Activated naive CD4-positive, alpha-beta T cell treated with anti-CD3 and anti-CD28 coated beads, Interleukin-2, amount 10 ng/mL, durations not matched to agents 7 days and 5 days (primary cell): ENCODE measurements at places on chromosomes 13 and 19.
A peak's percentile ranks its signal among the peaks of the same experiment; 100 is the strongest.

DNA sequence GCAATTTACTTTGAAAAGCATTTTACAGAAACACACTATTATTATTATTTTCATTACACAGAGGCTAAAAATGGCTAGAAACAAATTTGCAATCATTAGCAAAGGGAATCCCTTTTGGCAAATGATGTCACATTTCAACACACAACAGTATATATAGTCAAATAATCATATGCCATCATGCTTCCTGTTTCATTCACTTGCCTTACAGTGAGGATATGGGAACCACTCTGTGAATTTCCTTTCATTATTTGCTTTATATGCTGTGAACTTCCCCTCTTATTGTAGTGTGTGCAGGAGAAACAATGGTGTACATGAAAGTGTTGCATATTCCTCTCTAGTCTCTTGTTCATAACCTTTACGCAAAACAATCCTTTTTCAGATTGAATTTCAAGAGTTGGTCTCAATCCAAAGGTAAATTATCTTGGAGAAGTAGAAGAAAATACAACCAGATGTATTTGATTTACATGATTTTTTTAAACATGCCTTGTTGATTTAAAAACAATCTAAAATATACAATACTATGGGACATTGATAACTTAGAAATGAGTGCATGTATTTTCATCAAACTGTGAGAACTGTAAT is 657.3 kb downstream of the EFNB2 start:
- no peak for DNase-seq

DNA sequence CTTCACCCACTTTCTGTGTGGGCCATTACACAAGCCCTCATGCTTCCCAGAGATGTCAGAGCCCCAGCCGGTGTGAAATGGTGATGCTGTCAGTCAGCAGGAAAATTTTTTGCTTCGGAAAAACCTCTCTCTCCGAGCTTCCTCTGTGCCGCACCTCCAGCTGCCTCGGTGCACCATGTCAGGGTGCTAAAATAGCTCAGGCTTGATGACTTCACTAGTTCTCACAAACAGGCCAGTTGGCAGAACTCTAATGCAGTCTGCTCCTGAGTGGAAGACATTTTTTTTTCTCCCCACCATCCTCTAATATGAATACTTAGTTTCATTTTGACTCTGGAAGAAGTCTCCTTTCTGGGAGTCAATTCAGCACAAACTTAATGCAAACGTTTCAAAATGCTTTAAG is 71.3 kb downstream of the KLF12 start:
- DNase-seq: peak; percentile 40

DNA sequence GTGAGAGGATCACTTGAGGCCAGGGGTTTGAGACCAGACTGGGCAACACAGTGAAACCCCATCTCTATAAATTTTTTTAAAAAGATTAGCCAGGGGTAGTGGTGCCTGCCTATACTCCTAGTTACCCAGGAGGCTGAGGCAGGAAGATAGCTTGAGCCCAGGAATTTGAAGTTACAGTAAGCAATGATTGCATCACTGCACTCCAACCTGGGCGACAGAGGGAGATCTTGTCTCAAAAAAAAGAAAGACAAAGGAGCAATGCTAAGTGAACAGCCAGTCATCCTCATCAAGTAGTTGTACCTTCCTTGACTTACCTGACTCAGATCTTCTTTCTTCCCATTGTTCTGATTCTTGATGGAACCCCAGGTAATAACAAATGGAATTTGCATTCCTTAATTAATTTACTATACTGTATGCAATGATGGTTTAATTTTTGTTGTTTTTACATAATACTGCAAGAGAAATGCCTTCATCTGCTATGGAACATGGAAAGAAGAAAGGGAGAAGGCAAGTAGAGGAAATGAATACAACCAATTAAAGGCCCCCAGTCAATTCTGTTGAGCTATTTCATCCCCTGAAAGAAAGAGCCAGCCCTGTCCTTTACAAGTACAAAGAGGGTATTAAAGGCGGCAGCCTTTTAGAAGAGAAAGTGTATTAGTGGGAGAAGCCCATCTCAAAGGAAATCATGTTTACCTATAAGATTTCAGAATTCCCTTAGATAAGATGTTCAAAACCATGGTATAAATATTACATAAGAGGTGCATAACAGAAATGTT is 316.7 kb downstream of the DIAPH3 start:
- no peak for DNase-seq

- DNase-seq: no peak
Measured at GRCh38 chr13:35518337-35518946, 42.0 kb upstream of the MAB21L1 start.

GRCh38 chr19:5809053-5809452 is 4.2 kb downstream of the NRTN start:
- DNase-seq: no peak

DNA sequence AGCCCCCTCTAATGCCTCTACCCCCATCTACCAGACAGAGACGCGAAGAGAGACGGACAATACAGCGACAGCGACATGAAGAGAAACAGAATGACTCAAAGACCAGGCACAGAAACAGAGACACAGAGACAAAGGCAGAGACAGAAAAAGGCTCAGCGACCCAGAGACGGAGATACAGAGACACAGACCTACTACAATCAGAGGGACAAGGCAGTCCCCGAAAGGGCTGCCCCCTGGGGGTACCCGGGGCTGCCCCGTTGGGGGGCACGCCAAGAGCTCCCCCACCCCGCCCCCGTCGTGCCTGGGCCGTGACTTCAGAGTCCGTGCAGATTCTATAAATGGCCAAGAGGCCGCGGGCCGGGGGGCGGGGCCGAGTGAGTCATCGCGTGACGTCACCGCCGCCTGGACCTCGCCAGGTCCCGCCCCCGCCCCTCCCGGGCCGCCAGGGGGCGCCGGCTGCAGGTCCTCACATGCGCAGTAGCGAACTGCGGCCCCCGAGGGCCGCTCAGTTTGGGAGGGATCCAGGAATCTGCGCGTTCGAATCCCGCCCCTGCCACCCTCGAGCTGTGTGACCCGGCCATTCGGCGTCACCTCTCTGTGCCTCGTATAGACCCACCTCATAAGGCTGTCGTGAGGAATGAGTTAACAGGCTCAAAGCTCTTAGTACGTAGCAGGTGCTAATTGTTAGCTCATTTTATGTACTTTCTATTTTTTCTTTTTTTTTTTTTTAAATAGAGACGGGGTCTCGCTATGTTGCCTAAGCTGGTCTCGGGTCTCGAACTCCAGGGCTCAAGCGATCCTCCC is 2.7 kb upstream of the CNN1 start:
- peak; percentile 85 for DNase-seq

DNA sequence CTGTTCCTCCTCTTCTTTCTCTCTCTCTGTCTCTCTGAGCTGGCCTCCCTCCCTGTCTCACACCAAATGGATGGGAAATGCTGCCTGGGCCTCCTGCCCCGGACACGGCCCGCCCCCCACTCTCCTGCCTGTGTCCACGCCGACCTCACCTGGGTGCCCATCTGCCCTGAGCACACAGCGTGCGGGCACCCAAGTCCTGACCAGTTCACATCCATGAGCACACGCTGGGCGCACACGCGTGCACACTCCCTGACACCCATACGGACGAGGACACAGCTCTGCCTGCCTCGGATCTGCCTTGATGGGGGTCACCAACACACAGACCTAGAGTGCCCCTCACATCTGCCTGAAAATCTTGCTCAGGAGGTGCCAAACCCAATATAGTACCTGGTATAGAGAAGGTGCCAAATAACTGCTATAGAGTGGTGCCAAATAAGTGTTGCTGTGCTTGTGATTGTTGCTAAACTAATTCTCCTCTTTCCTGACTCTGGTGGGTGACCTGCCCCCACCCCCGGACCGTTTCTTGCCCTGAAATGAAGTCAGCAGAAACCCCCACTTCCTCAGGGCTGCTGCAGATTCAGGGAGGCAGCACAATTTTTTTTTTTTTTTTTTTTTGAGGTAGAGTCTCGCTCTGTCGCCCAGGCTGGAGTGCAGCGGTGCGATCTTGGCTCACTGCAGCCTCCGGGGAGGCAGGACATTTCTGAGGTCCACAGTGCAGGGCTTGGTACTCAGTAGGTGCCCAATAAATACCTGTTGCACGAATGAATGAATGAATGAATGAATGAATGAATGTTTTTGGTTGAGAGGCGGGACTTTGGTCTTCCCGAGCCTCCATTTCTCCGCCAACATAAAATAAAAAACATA is 4.6 kb downstream of the NFIC start:
- DNase-seq: no peak

- no peak for DNase-seq
Measured at GRCh38 chr13:97005625-97006262, 11.5 kb upstream of the OXGR1 start.

GRCh38 chr19:47545061-47545948 is 27.6 kb downstream of the ZNF541 start:
- DNase-seq: no peak

DNA sequence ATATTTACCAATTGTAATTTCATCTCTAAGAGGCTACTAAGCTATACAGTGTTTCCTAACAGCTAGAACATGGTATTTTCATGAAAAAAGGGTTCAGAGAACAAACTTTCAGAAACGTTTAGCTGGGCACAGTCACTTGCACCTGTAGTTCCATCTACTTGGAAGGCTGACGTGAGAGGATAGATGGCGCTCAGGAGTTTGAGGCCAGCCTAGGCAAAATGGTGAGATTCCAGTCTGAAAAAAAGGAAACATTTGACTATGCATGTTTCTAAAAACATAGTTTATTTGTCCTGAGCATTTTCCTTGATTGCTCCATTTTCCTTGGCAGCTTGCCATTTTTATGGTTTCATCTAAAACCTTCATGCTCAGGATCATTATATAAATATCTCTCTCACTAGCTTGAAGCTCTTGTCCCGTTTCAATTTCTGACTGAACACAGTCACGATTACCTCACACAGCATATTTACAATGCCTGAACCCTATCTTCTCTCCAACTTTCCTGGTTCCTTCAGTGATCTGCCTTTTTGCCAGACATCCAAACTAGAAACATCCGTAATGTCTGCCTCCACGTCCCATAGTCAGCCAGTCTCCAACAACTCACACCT is 200.8 kb downstream of the RGCC start:
- DNase-seq: no peak

DNA sequence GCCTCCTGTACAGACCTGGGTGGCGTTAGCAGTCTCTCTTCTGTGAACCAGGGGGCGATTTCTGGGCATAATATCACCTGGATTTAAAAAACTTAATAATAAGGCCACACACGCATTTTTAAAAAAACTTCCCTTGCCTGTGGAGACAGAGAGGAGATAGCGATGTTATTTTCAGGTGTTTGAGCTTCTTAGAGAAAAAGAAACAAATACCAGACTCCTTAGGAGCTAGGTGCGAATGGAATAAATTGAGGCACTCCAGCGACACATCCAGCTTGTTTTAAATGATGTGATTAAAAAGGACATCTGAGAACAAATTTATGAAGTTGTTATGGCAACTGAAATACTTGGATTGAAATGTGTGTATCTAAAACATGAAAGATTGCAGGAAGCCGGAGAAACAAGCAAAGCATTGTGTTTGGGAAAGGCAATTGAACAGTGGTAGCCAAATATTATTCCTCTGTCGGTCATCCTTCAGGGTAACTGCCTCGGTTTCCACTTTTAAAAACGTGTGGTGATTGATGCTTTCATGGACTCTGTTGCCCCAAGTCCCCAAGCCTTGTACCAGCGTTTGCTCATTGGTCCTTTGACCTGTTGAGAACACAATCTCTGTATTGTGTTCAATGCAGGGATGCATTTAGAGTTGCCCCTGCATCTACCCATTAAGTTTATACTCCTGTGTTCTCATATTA is 158.7 kb downstream of the TM9SF2 start:
- DNase-seq: no peak

DNA sequence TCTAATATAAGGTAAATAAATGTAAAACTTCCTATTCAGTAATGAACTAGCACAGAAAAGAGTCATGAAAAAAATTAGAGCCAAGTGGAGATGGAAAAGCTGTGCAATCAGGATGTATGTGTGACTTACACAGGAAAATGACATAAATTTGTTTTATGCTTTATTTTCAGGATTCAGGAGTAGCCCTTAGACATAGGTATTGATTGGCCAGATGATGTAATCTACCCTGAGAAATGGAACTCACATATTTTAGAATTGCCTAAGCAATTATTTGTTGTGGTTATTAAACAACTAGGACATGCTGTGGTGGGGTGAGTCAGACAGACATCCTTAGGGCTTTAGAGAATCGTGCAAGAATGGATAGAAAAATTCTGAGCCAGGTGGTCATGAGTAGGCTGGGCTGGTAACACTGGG is 110.6 kb downstream of the PCDH9 start:
- DNase-seq: no peak

DNA sequence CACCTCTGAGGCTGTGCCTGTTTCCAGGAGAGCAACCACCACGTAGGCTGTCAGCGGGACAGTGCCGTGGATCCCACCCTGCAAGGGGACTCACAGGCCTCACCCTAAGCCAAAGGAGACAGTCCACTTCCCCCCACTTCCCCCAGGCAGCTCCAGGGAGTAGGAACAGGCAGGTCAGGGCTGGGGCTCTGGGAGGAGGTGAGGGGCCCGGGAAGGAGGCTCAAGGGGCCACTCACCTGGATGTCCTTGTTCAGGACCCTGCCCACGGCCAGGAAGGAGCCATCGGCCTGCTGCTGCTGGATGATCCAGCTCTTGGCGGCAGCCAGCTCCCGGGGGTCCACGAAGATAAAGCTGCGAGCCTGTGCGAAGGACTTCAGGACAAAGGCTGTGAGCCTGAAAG is 25.6 kb downstream of the F2RL3 start:
- DNase-seq: no peak

DNA sequence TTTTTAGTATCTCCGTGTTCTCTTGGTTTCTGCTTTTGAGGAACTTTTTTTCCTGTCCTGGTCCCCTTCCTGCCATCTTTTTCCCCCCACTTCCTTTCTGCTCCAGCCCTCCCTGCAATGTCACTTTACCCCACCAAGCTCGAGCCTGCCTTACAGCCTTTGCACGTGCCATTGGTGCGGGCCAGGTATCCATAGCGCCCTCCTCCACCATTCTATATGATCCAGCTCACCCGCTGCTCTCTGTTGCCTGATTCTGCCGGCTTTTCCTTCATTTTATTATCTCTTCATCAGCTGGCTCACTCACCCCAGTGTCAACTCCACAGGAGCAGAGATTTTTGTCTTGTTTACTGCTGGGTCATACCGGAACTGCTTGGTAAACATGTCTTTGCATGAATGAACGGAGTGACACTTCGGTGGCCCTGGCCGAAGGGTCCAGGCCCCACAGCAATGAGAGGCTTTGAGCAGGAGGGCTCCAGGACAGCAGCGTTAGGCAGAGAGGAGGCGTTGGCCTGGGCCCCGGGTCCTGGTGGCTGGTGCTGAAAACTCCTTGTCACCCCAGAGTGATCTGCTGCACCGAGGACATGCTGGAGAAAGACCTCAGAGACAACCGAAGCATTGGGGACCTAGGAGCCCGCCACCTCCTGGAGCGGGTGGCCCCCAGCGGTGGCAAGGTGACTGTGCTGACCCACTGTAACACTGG is 1.2 kb downstream of the MRI1 start:
- no peak for DNase-seq

GRCh38 chr19:507286-508203 is at the start of gene TPGS1:
TSS of gene TPGS1 (plus strand) at chr19:507497. CDS start at chr19:507507, 10 bp downstream.
- peak; percentile 91 for DNase-seq

GRCh38 chr13:46575301-46575771 is 22.4 kb downstream of the LRCH1 start:
- DNase-seq: no peak

- DNase-seq: no peak
Measured at GRCh38 chr19:43804432-43804831, 2.2 kb upstream of the LYPD5 start.
